ENCODE measurements at places on chromosomes 4 and X. TPM values are rescaled to one million over a fixed set of nuclear protein-coding genes. Genes with fewer than 3 reads are reported as not detected.

Gene NAP1L2
- 3.1 TPM for total RNA-seq

Gene ZCCHC12
- total RNA-seq, result not detected

Gene GNPDA2
- total RNA-seq, result 36.8 TPM

Gene SLC4A4
- 22.1 TPM for total RNA-seq

Gene GUCY1A1
- 4.0 TPM for total RNA-seq

Gene C4orf54
- total RNA-seq, result not detected

Gene FABP2
- total RNA-seq, result not detected

Gene FAM149A
- 6.3 TPM for total RNA-seq

Gene BRS3
- not detected for total RNA-seq

Gene SHOX
- total RNA-seq, result not detected

Gene MAGEA4
- not detected for total RNA-seq

Gene SPP1
- 0.29 TPM for total RNA-seq

Gene ENPP6
- total RNA-seq, result 0.33 TPM

Gene HPF1
- 50.3 TPM for total RNA-seq

Gene CCNG2
- total RNA-seq, result 40.9 TPM

Gene CXCL11
- 0.15 TPM for total RNA-seq

Gene H2BW2
- total RNA-seq, result not detected

Gene XKRX
- total RNA-seq, result 0.15 TPM

Gene RADX
- total RNA-seq, result 2.5 TPM

Gene HEPH
- total RNA-seq, result 57.7 TPM

Gene HAND2
- 0.58 TPM for total RNA-seq

Gene IL3RA
- not detected for total RNA-seq

All from smooth muscle cell of trachea (primary cell).